ENCODE measurements at places on chromosomes 5 and 9.

GRCh38 chr5:92695123-92696003 is 885.7 kb downstream of the NR2F1-AS1 start:
- DNase-seq = no peak

DNA sequence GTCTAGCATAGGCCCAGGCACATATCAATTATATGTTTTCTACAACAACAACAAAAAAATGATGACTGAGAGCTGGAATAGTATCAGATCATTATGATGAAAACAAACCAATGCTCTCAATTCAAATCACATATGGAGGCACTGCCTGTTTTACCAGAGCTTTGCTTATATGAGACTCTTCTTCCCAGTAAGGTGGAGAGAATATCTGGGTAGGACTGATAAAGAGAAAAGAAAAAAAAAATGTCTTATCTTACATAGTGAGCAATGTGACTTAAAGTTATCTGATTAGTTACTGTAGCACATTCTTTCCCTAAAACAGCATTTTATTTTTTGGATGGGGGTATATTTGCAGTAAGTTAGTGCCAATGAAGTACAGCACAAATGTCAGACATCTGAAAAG is 154.8 kb downstream of the RAB3C start:
- no peak for DNase-seq

DNA sequence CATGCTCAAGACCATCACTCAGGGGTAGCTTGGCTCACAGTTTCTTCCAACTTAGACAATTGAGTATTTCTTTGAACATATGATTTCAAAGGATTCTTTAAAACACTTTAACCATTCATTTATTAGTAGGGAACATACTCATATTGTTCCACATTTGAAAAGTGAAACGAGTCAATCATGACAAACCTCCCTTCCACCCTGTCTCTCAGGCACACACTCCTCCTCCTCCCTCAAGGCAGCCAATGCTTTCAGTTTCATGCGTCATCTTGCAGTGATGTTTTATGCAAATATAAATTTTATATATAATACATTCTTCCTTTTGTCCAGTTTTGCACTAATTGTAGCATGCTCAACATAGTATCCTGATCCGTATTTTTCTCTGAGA is 126.0 kb upstream of the BOD1 start:
- DNase-seq = no peak

GRCh38 chr5:8138884-8139283 is 269.9 kb downstream of the MTRR start:
- DNase-seq = no peak

DNA sequence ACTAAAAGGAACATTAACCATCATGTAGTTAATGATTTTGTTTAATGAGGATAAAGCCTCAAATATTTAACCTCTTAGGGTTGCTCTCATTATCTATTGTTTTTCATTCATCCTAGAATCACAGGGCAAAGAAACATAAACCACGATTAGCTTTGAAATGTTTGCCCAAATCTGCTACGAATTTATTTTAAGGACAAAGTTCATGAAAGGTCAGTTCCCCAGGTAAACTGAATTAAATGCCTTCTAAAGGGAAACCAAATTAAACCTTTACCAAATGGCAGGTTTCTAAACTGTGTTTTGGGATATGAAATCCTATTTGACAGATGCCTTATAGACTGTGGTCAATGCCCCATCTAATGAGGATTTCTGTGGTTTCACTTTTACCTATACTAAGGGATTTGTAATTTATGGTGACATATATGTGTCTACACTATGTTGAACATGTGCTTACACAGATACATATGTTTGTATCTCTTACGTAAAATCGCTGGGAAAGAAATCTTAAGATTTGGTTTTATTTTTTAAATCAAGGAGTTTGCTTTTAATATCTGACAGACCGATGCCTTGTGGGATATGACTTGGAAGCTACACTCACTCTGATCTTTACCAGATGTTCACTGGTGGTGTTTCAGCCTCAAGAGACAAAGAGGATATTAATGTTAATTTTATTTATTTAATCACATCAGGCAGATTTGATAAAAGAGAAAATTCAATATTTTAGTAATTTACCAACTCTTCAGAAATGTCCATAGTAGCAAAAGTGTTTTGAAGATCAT is 188.4 kb downstream of the GLIS3 start:
- no peak for DNase-seq

Data from activated naive CD8-positive, alpha-beta T cell treated with anti-CD3 and anti-CD28 coated beads, Interleukin-2, amount 50 U/mL, for 16 hours (primary cell).